Brain (organoid and tissue), 16 donors: ENCODE measurements at places on chromosomes 12 and 14.
A peak's percentile ranks its signal among the peaks of the same experiment; 100 is the strongest.

- DNase-seq = no peak
These were observed 8.5 kb downstream of the KLHL33 start for GRCh38 chr14:20427231-20428009.

GRCh38 chr12:18953505-18953904 lies 176.0 kb upstream of the PLEKHA5 start:
- DNase-seq = peak; percentile 96

DNA sequence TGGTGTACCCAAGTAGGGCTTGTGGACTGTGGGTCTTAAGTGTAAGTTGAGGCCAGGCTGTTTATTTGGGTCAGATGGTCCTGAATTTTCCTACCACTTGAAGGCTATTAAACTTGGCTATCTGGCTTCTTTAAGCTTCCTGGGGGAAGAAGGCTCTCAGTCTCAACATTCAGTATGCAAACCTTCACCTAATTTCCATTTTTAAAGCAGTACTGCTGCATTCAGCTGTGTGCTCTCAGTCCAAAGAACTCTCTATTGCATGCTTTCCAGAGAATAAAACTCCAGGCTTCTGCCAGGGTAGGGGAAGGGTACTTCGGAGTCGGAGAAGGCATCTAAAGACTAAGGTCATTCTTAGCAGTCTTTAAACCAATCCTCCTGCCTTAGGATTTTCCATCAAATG lies 124.4 kb downstream of the HELB start:
- no peak for DNase-seq

- no peak for DNase-seq
These were observed 209.5 kb downstream of the ANO6 start for GRCh38 chr12:45425426-45425825.

DNA sequence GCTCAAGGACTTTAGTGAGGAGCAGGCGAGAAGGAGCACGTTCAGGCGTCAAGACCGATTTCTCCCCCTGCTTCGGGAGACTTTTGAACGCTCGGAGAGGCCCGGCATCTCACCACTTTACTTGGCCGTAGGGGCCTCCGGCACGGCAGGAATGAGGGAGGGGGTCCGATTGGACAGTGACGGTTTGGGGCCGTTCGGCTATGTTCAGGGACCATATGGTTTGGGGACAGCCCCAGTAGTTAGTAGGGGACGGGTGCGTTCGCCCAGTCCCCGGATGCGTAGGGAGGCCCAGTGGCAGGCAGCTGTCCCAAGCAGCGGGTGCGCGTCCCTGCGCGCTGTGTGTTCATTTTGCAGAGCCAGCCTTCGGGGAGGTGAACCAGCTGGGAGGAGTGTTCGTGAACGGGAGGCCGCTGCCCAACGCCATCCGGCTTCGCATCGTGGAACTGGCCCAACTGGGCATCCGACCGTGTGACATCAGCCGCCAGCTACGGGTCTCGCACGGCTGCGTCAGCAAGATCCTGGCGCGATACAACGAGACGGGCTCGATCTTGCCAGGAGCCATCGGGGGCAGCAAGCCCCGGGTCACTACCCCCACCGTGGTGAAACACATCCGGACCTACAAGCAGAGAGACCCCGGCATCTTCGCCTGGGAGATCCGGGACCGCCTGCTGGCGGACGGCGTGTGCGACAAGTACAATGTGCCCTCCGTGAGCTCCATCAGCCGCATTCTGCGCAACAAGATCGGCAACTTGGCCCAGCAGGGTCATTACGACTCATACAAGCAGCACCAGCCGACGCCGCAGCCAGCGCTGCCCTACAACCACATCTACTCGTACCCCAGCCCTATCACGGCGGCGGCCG lies 1.1 kb downstream of the PAX9 start:
- DNase-seq = peak; percentile 60

DNA sequence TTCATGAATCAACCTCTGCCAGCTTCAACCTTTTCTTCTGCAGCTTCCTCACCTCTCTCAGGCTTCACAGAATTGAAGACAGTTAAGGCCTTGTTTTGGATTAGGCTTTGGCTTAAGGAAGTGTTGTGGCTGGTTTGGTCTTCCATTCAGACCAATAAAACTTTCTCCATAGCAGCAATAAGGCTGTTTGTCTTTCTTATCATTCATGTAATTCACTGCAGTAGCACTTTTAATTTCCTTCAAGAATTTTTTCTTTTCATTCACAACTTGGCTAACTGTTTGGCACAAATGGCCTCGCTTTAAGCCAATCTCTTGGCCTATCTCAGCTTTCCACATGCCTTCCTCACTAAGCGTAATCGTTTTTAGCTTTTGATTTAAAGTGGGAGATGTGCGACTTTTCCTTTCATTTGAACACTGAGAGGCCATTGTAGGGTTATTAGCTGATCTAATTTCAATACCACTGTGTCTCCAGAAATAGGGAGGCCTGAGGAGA lies 229.5 kb downstream of the IPO8 start:
- DNase-seq = no peak

GRCh38 chr14:50015716-50016115 lies 100.7 kb downstream of the VCPKMT start:
- no peak for DNase-seq

DNA sequence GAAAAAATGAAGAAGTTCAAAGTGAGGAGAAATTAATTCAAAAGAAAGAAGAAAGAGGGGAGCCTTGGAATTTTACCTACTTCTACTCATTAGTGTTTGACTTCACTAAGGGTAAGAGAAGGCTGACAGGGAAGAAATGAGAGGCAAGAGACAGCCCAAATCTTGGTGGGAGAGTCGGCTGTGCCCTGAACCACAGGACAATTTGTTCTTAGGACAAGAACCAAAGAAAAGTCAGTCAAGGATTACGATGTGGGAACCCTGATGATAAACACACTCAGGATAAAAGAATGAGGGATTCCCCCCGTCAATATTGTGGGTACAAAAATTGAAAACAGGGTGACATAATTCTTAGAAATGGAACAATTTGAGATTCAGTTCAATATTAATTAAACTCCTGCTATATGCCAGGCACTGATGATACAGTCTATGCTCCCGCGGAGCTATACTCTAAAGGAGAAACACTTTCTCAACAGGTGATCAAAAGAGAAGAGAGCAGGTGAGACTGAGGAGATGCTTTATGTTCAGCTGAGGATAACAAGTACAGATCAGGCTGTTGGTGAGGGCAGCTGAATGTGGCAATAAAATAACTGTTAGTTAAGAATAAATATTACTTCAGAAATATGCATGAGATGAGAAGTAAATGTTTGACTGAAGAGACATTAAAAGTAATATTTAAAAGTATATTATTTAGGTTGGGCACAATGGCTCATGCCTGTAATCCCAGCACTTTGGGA lies 175.4 kb downstream of the SLC25A21 start:
- no peak for DNase-seq

DNA sequence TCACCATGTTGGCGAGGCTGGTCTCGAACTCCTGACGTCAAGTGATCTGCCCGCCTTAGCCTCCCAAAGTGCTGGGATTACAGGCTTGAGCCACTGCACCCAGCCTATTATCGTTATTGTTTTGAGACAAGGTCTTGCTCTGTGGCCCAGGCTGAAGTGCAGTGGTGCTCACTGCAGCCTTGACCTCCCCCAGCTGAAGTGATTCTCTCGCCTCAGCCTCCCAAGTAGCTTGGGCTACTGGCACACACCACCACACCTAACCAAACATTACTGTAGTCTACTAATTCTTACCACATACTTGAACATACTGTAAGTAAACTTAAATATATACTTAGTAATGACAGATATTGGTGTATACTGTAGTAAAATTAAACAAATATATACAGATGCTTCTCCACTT lies 4.5 kb upstream of the CDCA4 start:
- no peak for DNase-seq

- DNase-seq = peak; percentile 33
These were observed 321.4 kb upstream of the LRFN5 start for GRCh38 chr14:41285186-41285748.
